HL-60 (cell line): ENCODE measurements at places on chromosomes 12 and 14.

GRCh38 chr14:49853572-49854375 is 1.2 kb upstream of the NEMF start:
- DNase-seq: peak; percentile 73

- DNase-seq: no peak
Observed at GRCh38 chr14:96224480-96225096, 19.9 kb downstream of the BDKRB2 start.

DNA sequence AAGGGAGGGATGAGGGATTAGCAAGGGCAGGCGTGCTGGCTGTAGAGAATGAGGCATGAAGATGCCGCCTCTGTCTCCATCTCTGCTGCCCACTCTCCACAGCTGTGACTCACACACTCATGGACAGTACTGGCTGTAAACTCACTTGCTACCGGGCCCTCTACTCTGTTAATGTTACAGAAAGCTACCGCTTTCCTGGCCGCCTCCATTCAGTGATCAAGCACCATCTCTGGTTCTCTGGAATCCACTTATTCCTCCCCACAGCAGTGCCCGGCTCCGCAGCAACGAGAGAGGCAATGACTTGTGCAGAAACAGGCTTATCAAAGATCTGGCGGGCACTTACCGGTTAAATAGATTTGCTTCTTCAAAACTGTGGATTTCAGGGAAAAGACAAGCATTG is 34.8 kb downstream of the AMN start:
- DNase-seq: no peak

- DNase-seq: no peak
Observed at GRCh38 chr12:45727980-45728629, 1.4 kb upstream of the ARID2 start.

- no peak for DNase-seq
Observed at GRCh38 chr12:52759695-52760094, 17.4 kb downstream of the KRT76 start.

DNA sequence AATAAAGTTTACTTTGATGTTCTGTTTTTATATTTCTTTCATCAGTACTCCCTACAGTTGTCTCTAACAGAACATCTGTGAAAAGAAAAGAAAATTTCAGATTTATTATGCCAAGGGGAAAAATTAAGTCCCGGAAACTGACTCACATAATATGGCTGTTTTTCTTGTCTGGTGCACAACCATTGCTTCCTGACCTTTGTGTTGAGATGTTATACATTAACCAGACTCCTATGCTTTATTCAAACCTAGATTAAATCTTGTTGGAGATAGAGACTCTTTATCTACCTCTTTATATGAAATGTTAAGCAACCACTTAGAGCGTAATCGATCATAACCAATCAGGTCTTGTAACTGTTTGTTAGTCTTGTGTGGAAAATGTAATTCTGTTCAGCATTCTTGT is 37.6 kb upstream of the BICD1 start:
- no peak for DNase-seq

- DNase-seq: no peak
Observed at GRCh38 chr12:108299516-108299915, 39.6 kb downstream of the CMKLR1 start.

- DNase-seq: peak; percentile 65
Observed at GRCh38 chr12:1995205-1995896, 8.9 kb downstream of the DCP1B start.

DNA sequence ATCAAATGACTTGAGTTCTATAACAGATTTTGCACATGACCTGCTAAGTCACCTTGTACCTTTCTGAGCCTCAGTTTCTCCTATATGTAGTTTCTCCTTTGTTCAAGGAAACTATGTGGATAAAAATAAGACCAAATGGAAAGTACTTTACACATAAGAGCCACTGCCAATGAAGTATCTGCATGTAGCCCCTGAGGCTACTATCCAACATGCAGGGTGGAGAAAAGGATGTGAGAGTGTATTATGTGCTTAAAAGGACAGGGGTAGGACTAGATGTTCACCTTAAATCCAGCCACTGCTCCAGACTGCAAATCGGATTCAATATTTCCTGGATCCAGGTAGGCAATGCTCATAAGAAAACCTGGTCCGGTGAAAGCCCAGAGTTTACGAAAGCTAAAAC is 21.2 kb downstream of the SLC11A2 start:
- no peak for DNase-seq

DNA sequence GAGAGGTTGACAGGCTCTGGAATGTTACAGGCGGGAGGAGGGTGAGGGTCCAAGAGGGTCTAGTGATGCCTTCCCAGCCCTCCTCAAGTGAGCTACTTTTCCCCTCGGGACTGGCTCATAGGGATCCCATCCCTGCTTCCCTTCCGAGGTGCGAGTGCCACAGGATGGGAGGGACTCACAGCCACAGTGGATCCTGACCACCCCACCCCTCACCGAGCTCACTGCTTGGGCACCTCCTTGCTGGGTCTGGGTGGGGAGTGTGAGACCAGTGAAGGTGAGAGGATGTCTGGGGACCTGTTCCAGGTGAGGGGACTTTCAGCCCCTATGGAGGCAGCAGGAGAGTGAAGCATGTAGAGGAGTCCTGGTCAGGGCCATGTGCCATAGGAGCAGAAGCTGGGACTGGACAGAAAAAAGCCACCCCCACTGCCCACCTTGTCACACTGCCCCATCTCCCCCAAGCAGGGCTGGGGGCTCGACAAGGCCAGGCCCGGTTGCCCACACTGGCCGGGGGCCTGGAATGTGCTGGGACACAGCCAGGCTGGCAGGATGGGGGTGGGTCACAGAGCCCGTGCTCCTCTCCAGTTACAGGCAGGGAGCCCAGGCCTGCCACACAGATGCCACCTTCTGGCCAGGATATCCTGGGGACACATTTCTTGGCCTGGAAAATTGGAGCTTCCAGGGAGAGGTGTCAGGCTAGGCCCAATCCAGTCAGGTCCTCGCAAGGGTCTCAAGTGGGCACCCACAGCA is 1.7 kb upstream of the TNS2 start:
- DNase-seq: no peak

GRCh38 chr14:49306152-49306751 is 279.9 kb downstream of the RPS29 start:
- DNase-seq: no peak

DNA sequence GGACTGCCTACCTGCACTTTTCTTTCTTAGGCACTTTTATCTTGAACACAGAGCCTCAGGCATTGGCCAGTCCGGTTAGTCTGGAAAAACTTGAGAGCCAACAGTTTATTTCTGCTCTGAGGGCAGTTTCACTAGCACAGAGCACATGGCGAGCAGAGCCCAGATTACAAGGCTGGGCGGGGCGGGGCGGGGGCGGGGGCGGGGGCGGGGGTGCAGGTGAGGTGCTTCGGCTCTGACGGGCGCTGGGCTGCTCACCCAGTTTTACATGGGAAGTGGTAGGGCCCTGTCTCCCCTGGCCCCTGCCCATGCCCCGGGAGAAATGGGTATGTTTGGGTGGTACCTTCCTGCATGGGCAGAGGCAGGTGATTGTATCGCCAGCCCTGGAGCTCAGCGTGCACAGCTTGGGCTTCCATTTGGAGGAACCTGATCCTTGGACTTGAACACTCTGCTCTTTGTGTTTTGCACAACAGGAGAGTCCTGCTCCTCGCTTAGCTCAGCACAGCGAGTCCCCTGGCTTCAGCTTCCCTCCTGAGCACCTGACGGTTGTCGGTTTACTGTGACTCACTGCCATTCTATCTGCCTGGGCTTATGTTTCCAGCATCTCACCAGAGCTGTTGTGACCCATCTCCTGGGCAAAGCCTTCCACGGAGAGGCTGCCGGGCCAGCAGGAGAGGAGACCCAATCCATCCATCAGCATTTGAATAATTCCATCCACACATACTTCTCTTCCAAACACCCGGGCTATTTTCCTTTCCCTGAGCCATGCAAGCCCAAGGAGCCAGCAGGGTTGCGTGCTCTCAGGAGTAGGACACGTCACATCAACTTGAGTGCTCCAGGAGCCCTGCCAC is 108.5 kb downstream of the ARF6 start:
- DNase-seq: no peak

DNA sequence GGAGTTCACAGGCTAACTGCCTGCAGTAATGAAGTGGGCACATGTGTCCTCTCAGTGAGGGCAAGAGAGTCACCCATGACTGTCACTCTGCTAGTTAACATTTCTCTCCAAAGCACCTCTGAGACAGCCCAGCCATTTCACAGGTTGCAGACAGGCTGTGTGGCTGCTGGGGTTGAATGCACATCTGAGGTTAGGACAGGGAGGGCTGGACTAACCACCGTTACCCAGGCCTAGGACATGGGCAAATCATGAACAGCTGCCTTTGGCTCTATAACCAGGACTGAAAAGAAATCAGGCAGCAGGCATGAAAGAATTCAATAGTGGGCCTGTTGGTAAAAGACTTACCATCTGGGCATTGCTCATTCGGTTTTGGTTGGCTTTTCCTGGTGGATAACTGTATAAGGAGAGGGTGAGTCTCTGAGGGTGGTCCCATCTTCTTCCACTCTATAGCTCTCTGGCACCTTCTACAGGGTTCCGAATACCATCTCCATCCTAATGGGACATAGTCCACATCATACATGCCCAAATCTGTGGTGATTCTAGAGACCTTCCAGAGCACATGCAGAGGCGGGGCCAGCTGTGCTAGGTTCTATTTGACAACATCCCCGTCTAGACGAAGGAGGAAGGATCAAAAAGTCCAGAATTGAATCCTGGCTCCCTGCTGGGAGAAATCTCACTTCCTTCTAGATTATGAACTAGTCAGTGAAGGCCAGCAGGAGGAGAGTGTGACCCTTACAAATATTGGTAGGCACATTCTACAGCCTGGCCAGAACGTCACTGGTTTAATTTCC is 10.8 kb downstream of the CRACR2A start:
- DNase-seq: no peak

GRCh38 chr14:66477567-66477966 is 8.6 kb upstream of the CCDC196 start:
- DNase-seq: no peak

GRCh38 chr14:96710060-96710666 is 87.0 kb upstream of the VRK1 start:
- no peak for DNase-seq

GRCh38 chr14:68089146-68089731 is 269.7 kb downstream of the RAD51B start:
- DNase-seq: no peak

DNA sequence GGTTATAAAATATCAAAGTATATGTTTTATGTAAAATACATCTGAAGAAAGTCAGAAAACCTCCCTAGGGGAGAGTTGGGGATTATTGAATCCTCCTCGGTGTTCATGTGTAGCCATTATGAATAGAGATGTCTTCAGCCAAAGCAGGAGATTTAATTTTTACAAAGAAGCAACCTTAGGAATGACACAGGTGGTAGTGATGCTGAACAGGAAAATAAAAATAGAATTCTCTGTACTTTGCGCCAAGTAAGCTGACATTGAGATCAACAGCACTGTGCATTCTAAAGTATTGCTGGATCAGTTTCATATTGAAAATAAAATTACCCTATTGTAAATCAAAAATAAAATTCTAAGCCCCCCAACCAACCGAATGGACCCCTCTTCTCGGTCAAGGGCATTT is 132.8 kb upstream of the TRHDE start:
- no peak for DNase-seq

DNA sequence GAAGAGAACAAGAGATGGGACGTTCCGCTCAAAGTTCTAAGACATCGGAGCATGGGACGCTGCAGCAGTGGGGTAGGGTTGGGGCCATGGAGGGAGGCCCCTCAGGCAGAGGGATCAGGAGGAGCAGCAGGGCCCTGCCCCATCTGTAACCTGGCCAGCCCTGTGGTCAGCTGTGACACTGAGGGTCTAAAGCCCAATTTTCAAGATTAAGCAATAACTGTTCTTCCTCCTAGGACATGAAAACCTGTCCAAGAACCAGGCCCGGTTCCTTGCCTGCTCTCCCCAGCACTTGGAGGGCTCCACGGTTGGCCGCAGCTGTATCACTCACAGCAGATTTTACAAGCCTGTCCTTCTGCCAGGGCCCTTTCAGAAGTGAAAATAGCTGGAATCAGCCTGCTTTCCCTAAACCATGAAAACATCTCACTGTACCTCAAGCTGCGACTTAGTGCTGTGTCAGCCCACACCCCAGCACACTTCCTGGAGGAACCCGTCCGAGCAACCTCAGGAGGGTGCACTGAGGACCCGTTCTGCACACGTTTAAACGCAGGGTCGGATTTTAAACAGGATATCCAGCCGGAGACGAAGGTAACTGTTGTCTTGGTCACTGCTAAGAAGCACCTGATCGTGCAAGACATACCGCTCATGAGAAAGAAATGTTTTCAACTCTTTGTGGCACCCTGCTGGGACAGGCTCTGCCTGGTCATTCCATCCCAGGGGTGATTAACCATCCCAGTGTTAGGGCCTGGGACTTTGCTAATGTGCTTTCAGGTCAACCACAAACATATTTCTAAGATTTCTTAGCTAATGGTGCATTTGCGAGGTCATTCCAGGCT is 201.9 kb upstream of the DIO3 start:
- DNase-seq: no peak

DNA sequence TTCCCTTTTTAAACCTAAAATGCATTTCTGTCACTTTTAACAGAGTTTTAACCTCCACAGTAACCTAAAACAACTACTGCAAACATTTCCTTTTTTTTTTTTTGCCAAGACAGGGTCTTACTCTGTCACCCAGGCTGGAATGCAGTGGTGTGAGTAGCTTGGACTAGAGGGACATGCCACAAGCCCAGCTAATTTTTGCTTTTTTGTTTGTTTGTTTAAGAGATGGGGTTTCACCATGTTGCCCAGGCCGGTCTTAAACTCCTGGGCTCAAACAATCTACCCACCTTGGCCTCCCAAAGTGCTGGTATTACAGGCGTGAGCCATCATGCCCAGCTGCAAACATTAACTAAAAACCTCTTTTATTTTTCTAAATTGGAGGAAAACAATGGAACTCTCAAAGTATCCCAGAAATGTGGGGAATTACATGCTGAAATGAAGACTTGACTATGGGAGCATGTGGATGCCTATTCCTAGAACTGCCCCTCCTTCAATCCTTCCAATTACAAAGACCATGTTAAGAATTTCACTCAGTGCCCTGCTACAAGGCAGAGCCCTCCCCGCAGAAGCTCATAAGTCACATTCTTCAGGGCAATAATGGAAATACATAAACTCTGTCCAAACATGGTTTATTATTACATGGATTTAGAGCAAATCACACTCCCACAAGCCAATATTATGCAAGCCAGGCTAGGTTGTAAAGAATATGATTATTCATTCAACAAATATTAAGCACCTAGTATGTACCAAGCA is 66.9 kb downstream of the C12orf56 start:
- DNase-seq: no peak

- no peak for DNase-seq
Observed at GRCh38 chr12:110637869-110638441, 24.0 kb downstream of the TCTN1 start.

DNA sequence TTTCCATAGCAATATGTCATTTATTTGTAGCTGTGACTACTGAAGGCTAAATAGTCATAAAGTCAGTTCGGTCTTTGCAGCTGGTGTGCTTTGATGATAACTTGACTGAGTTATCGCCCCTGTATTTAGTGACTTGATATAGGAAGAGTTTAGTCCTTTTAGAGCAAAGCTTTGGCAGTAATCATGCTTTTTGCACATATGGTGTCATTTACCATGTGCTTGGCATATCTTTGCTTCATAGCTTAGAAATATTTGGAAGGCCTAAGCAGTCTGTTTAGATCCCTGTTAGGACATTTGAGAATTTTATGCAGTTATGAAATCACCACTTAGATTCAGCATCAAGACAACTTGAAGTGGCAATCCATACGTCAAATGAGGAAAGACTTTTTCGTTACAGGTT is 31.6 kb downstream of the POLR3B start:
- DNase-seq: no peak

GRCh38 chr14:105077649-105077995 is 12.4 kb upstream of the GPR132 start:
- no peak for DNase-seq
